Right lobe of liver (tissue), 6 donors: ENCODE measurements at places on chromosomes 2 and 18. TPM values are rescaled to one million over a fixed set of nuclear protein-coding genes. Genes with fewer than 3 reads are reported as not detected.

- H3K4me3 ChIP-seq: no peak overlapping the region
- no peak overlapping the region for H3K27ac ChIP-seq
- no peaks in the 10 kb centered on the region for H3K4me1 ChIP-seq
- H3K27me3 ChIP-seq: no peaks in the 10 kb centered on the region
- H3K36me3 ChIP-seq: no peaks in the 10 kb centered on the region
- DNase-seq: no peak
Measured at GRCh38 chr18:75072672-75073371, 136.1 kb downstream of the PTGR3 start.

GRCh38 chr2:26614216-26615138, 26.7 kb downstream of the CIB4 start:
- no peak for DNase-seq
- H3K4me1 ChIP-seq: peaks cover 6% of the 10 kb centered on the region
- H3K27me3 ChIP-seq: no peaks in the 10 kb centered on the region
- H3K4me3 ChIP-seq: no peak overlapping the region
- no peak overlapping the region for H3K27ac ChIP-seq

GRCh38 chr2:219911541-219911940, 284.1 kb downstream of the SLC4A3 start:
- no peaks in the 10 kb centered on the region for H3K36me3 ChIP-seq
- no peak for DNase-seq
- no peaks in the 10 kb centered on the region for H3K4me1 ChIP-seq
- no peak overlapping the region for H3K27ac ChIP-seq
- H3K4me3 ChIP-seq: no peak overlapping the region
- H3K27me3 ChIP-seq: no peaks in the 10 kb centered on the region

GRCh38 chr2:48940606-48941005, 185.1 kb upstream of the LHCGR start:
- no peak overlapping the region for H3K4me3 ChIP-seq
- H3K27ac ChIP-seq: no peak overlapping the region
- no peaks in the 10 kb centered on the region for H3K27me3 ChIP-seq
- DNase-seq: no peak
- H3K36me3 ChIP-seq: no peaks in the 10 kb centered on the region

DNA sequence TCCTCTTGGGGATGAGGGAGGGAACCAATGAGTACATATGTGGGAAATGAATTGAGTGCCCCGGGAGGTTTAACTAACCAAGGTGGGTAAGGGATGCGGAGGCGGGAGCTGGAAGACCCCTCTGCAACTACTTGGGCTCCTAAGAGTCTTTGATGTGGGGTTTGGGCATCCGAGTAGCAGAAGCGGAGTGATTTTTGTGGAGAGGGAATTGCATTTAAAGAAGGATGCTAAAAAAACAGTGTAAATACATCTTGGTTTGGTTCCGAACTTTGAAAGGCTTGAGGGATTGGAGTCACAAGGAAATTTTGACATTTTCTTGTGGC, 215.7 kb downstream of the MCFD2 start:
- peaks cover 14% of the 10 kb centered on the region for H3K4me1 ChIP-seq
- no peaks in the 10 kb centered on the region for H3K27me3 ChIP-seq
- peak overlapping the region; percentile 90 for H3K4me3 ChIP-seq

GRCh38 chr2:5304640-5305039, 387.5 kb upstream of the SOX11 start:
- no peak for DNase-seq
- no peak overlapping the region for H3K27ac ChIP-seq
- no peak overlapping the region for H3K4me3 ChIP-seq
- H3K4me1 ChIP-seq: no peaks in the 10 kb centered on the region
- no peaks in the 10 kb centered on the region for H3K27me3 ChIP-seq

- no peaks in the 10 kb centered on the region for H3K4me1 ChIP-seq
- H3K36me3 ChIP-seq: no peaks in the 10 kb centered on the region
- DNase-seq: no peak
- no peak overlapping the region for H3K4me3 ChIP-seq
Measured at GRCh38 chr18:79136742-79137141, 67.5 kb downstream of the ATP9B start.

- no peaks in the 10 kb centered on the region for H3K36me3 ChIP-seq
- H3K27me3 ChIP-seq: no peaks in the 10 kb centered on the region
- no peaks in the 10 kb centered on the region for H3K4me1 ChIP-seq
- H3K4me3 ChIP-seq: no peak overlapping the region
Measured at GRCh38 chr2:129892360-129892759, 87.1 kb upstream of the RAB6C start.

The GALR1 gene
- 0.05 TPM for total RNA-seq

The NPAS2 gene
- total RNA-seq: 23.4 TPM

The TLX2 gene
- not detected for total RNA-seq
